Stimulated activated CD4-positive, alpha-beta T cell treated with anti-CD3 and anti-CD28 coated beads, TNF-alpha, amount 100 ng/mL, for 4 hours (primary cell): ENCODE measurements at places on chromosomes 7 and 10.

DNA sequence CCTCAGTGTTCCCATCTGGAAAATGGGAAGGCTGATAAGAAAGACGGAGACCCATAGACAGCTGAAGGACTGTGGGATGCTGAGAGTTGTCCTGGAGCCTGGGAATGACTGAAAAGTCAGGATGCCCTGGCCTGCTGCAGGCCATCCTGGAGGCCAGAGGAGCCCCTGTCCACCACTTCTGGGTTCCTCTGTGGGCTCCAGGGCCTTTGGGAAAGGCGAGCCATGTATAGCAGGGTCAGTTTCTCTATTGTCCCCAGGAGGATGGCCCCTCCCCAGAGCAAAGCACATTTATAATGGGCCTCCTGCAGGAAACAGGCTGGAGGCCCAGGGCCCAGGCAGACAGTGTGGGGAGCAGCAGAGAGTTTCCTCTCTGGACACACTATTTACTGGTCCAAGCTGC is 471.4 kb upstream of the MGMT start:
- DNase-seq, result no peak

GRCh38 chr10:131142517-131143380 is 168.8 kb downstream of the TCERG1L start:
- no peak for DNase-seq

- DNase-seq, result no peak
Measured at GRCh38 chr7:106679153-106679931, 18.4 kb upstream of the CCDC71L start.

DNA sequence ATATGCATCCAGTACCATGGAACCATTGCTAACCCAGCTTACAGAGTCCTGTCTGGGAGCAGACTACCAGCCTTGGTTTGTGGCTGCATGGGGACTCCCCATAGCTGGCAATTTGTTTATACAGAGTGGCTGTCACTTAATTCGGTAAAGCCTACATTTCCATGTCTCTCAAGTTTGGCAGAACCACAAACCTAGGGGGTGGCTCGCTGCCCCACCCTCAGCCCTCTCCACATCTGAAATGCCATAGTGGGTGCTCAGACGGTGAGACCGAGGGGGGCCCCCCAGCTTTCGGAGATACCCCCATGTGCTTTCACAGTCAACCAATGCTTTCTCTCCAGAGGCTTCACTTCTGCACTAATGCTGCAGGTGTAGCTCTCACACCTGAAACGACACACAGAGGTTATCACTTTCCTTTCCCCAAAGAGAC is 75.5 kb upstream of the KAT6B start:
- DNase-seq, result no peak

DNA sequence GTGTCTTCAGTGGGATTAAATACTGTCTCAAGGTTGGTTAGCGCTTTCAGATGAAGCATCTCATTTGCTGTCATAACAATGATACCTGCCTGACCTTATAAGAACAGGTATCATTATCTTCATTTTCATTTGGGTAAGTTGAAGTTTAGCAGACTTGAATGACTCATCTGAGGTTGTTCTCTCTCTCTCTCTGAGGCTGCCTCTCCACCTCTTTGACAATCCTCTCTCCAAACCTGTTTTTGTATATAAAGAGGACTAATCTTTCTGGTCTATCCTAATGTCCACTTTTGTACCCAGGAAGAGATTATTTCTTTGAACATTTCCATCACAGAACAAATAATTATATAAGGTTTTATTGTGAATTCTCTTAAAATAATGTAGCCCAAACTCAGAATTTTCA is 291.4 kb downstream of the KLF6 start:
- no peak for DNase-seq
